Inflammatory macrophage (primary cell): ENCODE measurements at places on chromosomes 6 and 20.
A peak's percentile ranks its signal among the peaks of the same experiment; 100 is the strongest.

DNA sequence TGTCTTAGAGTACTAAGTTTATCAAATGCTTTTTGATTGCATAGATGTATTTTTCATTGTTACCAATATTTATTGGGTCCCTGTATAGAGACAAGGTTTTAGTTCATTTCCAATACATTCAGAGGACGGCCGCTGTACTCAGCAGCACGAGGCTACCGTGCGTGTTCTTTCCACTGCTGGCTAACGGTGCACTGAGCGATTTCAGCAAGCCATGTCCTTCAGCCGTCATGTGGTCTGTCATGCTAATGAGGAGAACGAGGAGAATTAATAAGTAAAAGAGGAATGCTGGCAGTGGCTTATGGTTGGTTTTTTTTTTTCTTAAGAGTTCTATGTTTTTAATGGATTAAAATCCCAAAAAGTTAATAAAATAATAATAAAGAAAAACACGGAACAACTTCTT is 253.6 kb downstream of the ARID1B start:
- DNase-seq: no peak

DNA sequence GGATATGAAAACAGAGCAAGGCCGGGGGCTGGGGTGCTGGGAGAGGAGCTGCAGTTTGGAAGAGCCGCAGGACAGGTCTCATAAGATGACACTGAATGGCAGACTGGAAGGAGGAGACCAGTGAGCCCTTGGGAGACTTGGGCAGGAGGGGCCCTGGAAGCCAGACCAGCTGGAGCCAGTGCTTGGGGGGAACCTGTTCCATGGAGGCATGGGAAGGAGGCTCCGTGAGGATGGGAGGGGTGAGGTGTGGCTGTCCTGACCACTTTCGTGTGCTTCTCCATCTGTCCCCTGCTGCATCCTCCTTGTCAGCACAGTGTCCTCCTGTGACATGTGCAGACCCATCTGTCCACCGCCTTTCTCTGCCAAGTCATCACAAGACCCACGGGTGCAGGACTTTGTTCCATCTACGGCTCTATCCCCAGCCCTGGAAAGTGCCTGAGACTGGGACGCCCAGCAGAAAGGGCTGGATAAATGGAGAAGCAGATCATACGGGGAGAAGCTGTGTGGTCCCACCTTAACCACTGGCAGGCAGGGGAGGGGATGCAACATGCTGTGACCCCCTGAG is 84.8 kb upstream of the MPC1 start:
- no peak for DNase-seq

DNA sequence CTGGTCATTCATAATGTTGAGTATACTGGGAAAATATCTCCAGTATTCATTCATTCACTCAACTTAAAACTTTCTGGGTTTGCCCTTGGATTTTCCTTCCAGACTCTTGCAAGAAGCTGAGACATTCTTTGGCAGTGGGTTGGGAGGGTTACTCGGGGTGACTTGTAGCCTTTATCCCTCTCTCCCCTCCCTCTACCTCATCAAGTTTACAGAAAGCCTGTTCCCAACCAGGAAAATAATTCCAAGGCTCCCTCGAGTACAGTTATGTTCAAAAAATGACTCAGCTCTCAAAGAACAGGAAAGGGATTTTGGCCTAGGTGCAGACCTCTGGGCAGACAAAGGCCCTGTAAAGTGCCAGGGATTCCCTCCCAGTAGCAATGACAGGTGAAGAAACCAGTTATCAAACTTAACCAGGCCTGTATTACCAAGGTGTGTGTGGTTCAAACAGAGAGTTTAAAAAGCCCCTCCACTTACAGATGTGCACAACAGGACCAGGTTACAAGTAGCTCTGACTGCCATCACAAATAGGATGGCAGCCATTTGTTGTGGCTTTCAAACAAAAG is 22.2 kb downstream of the FKBP1A start:
- DNase-seq: no peak

DNA sequence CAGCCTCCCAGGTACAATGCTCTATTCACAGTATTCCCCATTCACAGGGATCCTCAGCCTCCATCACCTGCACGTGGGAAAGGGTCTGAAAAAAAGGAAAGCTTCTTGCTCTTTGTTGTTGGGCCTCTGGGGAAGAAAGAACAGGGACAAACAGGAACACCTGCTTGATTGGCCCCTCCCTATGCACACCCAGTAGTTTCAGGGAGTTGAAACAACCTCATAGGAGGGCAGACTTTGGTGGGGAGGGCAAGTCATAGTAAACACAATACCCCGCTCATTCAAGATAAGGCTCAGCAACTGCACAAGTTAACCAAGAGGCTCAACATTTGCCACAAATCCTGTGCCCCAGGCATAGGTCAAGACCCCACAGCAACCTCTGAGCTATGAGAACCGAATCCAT is 1.7 kb downstream of the GHRH start:
- no peak for DNase-seq

GRCh38 chr20:63272105-63273058 is at the start of gene ARFGAP1:
Gene ARFGAP1 (plus strand): TSS chr20:63272813. CDS start chr20:63275581, 2,768 bp downstream.
- peak; percentile 93 for DNase-seq

- no peak for DNase-seq
Measured at GRCh38 chr6:22670605-22671004, 101.2 kb downstream of the HDGFL1 start.

- no peak for DNase-seq
Measured at GRCh38 chr6:18920701-18921100, 533.6 kb downstream of the RNF144B start.
